ENCODE measurements at places on chromosomes 12 and 14.

DNA sequence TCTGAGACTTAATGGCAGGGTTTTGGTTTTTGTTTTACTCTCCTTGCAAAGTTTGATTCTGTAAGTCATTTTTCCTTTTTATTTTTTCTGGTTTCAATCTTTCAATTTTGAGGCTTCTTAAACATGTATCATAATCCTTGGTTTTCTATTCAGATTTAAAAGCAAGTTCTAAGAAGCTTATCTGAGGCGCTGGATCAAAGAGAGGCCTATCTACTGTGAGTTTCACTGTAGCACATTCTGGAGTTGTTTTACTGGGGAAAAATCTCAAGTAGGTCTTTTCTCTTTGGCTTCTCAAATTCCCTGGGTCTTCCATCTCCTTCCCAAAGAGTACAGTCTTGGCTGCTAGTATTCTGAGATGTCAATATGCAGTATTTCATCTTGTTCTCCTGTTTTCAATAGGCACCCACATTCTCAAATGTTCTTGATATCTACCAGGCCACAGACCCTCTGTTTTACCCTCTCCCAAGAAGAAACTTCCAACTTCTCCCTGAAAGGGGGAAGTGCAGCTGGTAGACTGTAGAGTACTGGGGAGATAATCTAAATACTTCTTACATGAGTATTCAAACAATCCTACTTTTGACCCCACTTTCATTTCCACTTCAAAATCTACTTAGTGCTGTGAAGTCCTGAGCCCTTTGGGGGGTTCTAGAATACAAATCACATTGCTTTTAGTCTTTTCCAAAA lies 10.9 kb upstream of the CATSPERB start:
- no peak for DNase-seq

DNA sequence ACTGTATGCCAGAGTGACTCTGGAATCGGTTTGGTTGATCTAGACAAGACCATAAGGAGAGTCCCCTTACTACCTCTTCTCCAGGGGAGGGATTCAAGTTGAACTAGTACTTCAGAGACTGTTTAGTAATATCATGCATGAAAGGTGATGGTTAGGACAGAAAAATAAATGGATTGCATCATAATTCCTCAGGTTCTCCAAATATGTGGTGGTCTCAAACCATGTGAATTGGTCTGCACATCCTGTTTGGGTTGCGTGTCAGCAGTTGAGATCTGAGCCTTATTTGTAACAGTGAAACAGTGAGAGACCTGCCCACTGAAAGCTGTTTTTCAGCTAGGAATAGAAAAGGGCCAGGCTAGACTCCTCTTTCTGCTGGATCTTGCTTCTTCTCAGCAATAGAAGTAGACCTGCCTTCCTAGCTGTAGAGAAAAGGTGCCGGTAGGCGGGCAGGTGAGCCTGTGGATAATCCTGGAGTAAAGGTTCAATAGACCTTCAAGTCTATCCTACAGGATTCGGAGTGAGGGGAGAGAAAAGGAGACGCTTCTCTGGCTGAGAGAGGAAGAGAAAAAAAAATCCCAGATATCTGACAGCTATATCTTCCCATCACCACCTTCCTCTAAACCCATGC lies 258.5 kb upstream of the E2F7 start:
- DNase-seq: no peak

DNA sequence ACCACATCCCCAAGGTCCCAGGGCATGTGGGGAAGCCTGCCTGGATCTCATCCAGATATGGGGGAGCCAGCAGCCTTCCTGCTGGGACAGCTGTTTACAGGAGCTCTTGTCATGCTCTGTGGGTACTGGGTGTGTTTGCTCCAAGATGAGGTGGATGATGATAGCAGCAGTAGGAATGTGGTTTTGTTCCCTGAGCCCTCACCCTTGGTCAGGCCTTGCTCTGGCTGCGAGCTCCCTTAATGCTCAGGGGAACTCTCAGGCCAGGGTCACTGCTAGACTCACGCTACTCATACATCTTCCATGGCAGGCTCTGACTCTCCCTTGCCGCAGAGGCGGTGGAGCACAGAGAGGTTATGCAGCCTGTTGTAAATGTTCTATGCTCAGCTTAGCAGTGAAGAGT lies 990.3 kb downstream of the AACS start:
- DNase-seq: no peak

DNA sequence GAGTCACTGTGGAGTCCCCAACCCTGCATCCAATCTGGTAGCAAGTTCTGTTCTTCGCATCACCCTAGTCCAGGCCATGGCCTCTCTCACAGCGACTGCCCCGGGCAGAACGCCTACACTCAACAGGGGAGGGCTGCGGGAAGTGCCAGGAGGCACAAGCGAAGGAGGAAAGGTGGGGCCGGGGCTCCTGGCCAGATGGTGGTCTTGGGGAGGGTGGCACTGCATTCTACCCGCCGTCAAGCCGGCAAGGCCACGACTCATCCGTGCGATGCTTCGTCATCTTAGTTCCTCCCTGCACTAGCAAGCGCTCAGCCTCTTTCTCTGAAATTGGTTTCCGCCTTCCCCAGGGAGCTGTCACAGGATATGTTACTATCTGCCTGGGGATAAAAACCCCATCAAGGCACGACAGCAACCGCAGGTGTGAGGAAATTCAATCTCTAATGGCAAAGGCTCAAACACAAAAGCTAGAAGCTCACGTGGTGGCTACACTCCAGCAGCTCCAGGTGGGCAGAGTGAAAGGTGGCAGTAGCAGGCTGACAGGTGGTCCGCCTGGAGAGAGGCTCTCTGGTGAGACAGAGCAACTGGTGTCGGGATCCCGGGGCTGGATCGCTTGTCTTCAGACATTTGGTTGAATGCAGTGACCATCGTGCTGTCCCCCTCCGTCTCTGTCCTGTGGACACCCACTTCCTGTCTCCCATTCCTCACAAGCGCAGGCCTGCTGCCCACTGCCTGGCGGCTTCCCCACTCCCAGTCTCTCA lies 34.1 kb downstream of the ACADS start:
- DNase-seq: no peak

- no peak for DNase-seq
Measured at GRCh38 chr14:26056036-26056616, 541.7 kb downstream of the NOVA1 start.

DNA sequence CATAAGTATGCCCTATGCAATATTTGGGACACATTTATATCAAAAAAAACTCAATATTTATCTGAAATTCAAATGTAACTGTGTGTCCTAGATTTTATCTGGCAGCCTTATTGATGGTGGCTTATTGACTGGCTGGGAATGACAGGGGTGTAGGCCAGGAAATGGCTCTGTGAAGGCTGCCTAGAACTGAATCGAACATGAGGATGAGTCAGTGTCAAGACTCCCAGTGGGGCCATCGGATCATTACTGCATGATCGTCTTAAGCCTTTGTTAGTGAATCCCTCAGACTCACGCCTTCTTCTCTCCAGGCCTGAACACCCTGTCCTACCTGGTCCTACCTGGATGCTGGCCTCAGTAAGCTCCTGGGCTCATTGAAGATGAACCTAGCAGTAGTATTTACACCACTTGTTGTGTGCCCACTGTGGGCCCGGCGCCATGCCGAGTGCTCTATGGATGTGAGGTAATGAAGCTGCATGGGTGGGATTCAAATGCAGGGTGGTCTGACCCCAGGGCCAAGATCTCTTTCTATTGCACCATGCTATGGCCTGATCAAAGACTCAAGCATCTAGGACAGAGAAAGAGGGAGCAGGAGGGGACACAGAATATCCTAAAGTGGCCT lies 21.0 kb upstream of the FAIM2 start:
- DNase-seq: no peak

DNA sequence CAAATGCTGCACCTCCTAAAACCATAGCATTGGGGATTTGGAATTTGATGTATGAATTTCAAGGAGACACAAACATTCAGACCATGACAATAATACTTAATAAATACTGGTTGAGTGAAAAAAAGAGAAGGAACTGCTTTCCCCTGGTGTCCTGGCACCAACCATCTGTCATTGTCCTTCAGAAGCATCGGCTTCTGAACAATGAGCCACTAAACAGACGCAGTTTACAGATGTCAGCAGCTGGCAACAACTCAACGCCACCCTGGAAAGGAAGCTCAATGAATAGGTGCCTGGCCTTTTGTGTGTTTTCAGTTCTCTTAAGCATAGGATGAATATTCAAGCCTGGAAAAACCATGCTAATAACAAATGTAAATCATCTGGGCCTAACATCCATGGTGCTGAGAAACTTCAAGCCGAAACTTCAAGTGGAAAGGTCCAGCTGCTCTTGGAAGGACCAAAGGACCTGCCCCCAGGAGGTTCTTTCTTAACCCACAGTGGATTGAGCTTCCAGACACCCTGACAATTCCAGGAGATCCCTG lies 101.3 kb downstream of the WIF1 start:
- no peak for DNase-seq

GRCh38 chr12:53949631-53950436 lies 4.9 kb upstream of the HOXC12 start:
- no peak for DNase-seq

- no peak for DNase-seq
Measured at GRCh38 chr12:108204117-108204987, 75.3 kb downstream of the WSCD2 start.

DNA sequence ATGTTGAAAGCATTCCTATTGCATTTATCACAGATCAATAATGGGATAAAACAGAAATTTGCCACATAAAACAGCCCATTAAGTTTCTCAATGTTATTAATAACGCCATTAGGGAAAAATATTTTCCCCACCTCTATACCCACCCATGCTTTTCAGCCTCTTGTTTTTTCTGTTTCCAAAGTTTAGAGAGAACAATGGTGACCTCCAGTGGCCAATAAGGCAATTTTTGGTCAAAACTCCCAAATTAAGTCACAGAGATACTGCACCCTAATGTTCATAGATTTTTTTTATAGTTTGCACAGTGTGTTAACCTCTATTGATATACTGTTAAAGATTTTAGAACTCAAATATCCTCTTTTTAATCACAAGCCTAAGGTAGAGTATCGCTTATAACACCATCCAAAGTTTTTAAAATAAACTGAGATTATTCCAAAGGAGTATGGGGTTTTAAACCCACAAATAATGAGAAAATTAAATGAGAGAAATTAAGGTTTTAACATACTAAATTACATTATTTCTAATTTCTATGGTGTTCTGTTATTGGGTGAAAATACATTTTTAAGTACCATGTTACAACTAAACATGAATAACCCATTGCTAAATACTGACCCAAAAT lies 184.7 kb upstream of the DCN start:
- DNase-seq: no peak

DNA sequence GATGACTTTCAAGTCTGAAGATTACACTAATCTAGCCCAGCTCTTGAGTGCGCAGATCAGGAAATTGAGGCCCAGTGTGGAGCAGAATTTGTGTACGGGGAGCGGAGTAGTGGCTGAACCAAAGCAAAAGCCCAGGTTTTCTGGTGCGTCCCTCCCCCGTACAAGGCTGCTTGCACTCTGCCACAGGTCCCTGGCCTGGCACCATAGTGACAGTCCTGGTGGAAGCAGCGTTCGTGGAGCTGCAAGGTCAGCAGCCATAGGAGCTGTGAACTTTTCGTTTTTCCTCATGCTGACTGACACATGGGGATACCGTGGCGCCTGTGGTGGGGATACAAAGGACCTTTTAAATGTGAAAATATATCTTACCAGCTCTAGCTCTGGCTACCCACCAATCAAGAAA lies 1.7 kb downstream of the EVL start:
- DNase-seq: no peak

DNA sequence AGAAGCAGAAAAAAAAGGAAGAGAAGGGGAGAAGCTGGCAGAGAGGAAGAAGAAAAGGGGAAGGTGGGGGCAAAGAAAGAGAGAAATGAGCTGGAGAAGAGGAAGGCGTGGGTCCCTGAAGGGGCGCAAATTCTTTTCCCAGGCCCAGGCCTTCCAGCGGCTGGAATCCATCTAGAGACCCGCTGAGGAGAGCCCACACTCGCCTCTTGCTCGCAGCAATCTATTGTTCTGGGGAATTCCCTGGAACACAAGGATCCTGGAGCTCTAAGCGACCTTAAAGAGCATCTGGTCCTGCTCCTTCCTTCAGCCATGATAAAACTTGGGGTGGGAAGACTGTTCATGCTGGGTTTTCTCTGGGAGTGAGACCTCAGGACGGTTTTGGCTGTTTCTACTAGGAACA lies 41.2 kb upstream of the FKBP4 start:
- DNase-seq: no peak

GRCh38 chr12:58602179-58602578 lies 318.1 kb downstream of the LRIG3 start:
- DNase-seq: no peak

DNA sequence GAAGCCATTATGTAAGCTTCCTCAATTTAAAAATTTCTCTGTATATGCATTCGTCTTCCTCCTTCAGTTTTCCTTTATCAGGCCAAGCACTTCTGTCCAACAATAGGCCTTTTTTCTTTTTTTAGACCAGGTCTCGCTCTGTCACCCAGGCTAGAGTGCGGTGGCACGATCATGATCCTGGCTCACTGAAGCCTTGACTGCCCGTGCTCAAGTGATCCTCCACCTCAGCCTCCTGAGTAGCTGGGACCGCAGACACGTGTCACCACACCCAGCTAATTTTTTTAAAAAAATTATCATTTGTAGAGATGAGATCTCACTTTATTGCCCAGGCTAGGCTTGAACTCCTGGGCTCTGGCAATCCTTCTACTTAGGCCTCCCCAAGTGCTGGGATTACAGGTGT lies 25.8 kb downstream of the TAOK3 start:
- no peak for DNase-seq

DNA sequence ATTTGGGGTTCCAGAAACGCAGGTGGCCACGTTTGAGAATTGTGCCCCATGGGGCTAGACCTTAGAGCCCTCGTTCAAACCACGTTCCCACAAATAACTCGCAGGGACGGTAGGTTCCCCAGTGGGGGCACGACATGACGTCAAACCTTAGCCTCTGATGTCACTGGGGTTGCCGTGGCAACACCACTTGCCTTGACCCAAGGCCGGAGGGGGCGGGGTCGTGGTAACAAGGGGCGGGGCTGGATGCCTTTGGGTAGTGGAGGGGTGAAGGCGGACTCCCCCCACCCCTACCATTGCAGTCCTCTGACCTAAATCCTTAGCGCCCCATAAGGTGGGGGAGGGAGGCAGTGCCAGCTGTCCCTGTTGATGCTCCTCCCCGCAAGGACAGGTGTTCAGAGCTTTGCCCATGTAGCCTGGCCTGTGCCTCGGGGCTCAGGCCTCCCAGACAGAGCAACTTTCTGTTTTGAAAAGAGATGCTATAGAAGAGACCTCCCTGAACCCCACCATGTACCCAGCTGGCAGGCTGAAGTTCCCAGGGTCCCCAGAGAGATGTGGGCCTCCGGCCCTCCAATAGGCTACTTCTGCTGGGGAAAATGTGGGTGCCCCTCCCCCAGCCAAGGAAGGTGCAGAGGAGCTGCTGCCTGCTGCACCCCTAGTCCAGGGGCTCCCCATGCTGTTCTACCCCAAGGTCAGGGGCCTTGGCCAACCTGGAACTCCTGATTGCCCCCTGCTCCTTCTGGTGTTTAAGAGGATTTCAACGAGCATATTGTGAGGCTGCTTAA lies 1.9 kb downstream of the FAM222A start:
- peak; percentile 48 for DNase-seq

DNA sequence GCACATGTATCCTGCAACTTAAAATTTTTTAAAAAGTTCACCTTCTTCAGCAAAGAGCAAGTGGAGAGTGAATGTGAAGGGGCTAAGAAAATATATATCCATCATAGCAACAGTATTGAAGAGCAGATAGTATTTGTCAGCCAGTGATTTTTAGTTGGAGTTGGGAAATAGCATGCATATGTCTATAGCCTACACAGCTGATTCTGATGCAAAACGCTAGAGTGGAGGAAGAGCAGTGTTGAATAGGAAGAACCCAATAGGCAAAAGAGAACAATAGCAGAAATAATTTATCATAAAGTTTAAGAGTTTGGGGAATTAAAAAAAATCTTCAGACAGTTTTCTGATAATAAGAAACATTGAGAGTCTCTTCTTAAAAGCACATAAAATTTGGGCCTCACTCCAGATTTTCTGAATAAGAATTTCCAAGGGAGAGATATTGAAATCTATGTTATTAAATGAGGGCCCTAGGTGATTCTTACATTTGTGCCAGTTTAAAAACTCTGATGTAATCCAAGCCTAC lies 12.0 kb downstream of the PDE6H start:
- no peak for DNase-seq
